NCI-H1092 treated with DMSO at 0.1 percent for 48 hours (cell line): ENCODE measurements at places on chromosomes 11 and 22.

DNA sequence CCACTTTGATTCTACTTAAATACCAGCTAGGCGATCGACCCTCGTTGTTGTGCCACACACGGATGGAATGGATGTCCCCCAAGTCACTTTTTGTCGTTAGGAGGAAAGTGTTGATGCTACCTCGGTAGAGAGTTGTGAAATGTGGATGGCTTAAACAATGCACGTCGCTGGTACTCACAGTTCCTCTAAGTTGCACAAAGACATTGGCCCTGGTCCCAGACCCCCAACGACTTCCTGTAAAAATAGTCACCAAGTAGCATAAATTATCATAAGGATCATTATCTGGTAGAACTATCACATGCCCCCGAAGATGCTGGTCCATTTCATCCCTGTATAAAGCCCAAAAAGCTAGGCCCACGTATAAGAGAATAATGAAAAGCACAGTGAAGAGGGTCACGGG, 3.8 kb downstream of the PKDREJ start:
- DNase-seq = no peak

GRCh38 chr11:72859126-72859525, 44.9 kb downstream of the ATG16L2 start:
- DNase-seq = no peak

GRCh38 chr22:49738566-49738965, 89.1 kb downstream of the BRD1 start:
- no peak for DNase-seq

GRCh38 chr11:60769811-60770210, 13.1 kb downstream of the MS4A15 start:
- DNase-seq = no peak

DNA sequence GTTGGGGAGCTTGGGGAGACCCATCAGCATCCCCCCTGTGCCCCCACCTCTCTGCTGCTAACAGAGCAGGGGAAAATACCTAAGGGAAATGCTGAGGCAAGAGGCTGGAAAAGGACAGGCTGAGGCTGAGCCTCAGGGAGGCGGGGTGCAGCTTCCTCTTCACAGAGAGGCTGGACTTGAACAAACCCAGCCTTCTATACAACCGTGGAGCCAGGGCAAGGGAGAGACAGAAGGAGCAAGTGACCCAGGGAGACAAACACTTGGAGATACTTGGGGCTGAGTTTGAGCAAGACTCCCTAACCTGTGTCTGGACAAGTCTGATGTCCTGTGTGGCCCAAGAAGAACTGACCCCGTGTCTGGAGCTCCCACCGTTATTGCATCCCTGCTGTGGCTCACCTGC, at the start of gene SLCO2B1:
SLCO2B1 (plus strand) TSS at position 229 of the 400 bp plus-strand sequence. CDS start 275 bp downstream, outside the sequence.
- DNase-seq = peak; percentile 32

DNA sequence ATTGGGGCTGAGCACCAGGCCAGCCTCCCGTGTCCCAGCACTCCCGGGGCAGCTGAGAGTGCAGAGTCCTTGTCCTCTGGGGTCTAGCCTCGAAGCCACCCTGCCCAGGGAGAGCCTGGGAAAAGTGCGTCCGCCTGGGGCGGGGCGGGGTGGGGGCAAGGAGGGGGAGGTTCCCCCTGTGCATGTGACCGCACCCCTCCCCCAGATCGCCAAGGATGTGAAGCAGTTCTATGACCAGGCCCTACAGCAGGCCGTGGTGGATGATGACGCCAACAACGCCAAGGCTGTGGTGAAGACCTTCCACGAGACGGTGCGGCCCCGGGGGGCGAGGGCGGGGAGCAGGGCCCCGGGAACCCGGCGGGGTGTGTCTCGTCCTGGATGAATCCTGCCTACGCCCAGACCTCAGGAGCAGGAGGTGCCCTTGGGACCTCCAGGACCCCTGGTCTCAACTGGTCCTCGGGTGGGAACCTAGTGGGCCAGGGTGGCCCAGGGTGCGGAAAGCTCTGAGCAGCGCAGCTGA, 5.3 kb upstream of the TSSC4 start:
- no peak for DNase-seq

GRCh38 chr22:39091126-39092081, 5.6 kb upstream of the APOBEC3H start:
- DNase-seq = no peak

- DNase-seq = no peak
Observed at GRCh38 chr11:126918556-126918955, 82.0 kb downstream of the KIRREL3 start.

- DNase-seq = no peak
Observed at GRCh38 chr11:72832301-72833082, 18.3 kb downstream of the ATG16L2 start.

- DNase-seq = no peak
Observed at GRCh38 chr11:57873196-57873911, 111.8 kb downstream of the CTNND1 start.

- no peak for DNase-seq
Observed at GRCh38 chr11:89612096-89612495, 98.0 kb upstream of the TRIM77 start.

DNA sequence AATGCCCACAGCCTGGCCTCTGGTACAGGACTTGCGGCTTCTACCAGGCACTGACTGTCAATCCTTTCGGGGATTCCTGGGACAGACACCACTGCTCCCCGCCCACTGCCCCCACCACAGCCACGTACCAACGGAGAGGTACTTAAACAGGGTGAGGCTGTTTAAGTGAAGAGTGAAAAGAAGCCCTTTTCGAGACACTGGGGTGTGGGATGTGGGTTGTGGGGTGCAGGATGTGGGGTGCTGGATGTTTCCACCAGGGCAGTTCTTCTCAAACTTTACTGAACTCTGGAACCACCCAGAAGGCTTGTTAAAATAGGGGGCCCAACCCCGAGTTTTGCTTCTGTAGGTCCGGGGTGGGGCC, 34.2 kb upstream of the PRR5 start:
- no peak for DNase-seq

DNA sequence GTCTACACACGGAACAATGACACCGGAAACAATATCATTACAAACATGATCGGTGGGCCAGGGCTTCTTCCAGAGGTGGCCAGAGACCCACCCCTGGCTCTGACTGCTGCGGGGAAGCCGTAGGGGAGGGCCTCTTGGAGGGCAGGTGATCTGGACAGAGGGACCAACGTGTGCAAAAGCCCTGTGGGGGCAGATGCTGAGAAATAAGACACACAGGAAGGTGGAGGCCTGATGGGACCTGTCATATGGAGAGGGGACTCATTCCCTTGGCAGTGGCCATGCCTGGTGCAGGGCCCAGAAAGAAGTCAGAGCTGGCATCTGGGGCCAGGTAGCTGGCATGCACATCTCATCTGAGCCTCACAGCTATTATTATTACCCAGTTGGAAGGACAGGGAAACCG, 1.1 kb downstream of the ALDH3B2 start:
- DNase-seq = no peak

DNA sequence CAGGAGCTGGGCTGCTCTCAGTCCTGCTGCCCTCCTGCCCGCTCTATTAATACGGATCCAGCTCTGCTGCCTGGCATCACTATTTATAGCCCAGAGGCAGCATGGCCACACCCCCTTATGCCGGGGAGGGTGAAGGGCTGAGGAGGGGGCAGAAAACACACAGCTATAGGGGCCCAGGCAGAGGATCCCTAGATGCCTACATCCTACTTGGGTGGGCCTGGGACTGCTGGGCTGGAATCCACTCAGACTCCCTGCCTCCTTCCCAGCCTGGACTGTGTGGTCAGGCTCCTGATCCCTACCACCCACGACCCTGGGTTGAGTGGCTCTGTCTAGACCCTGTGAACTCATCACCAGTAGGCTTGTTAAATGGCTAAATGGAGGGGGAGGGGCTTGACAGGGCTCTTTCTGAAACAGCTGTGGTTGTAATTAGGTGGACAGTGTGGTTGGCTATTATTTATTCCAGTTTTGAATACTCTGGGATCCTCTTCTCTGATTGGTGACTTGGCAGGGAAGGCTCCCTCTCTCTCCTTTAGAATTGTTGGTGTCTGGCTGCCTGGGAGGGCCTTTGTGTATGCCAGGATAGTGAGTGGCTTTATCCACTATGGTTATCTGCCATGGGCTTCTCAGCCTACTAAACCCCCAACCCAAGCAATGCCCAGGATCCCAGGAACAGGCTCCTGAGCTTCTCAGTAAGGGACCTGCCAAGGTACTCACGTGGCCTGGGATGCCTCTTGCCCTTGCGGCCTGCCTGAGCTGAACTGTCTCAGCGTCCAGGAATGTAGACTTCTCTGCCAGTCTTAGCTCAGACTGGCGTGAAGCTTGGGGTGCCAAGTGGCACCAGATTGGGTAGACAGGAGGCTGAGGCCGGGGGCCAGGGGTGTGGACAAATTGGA, 15.2 kb downstream of the PHLDB1 start:
- peak; percentile 25 for DNase-seq

DNA sequence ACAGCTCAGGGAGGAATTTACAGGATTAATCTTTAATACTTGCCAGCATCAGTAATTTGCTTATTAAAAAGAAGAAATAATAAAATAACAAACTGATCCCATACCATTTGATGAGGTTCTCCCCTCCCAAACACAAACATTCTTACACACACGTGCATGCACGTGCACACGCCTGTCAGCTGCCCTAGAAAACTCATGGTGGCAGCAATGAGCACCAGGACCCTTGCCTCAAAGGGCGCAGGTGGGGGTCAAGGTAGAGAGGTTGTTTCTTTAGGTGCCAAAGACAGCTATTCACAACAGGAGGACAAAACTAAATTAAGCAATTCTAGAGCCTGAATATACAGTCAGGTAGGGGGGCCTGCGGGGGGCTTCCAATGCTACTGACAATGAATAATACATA, 219.3 kb downstream of the BUD13 start:
- DNase-seq = no peak

DNA sequence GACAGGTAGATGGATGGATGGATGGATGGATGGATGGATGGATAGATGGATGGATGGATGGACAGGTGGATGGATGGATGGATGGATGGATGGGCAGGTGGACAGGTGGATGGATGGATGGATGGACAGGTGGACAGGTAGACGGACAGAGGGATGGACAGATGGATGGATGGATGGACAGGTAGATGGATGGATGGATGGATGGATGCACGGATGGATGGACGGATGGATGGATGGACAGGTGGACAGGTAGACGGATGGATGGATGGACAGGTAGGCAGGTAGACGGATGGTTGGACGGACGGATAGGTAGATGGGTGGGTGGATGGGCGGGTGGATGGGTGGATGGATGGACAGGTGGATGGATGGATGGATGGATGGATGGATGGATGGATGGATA, 24.3 kb downstream of the PDGFB start:
- DNase-seq = no peak

GRCh38 chr22:37953062-37953436, 352 bp downstream of the C22orf23 start:
- DNase-seq = no peak

GRCh38 chr11:16856022-16856471, 117.6 kb downstream of the C11orf58 start:
- DNase-seq = no peak

- DNase-seq = no peak
Observed at GRCh38 chr11:27553186-27553585, 46.6 kb upstream of the LIN7C start.

GRCh38 chr11:17277024-17277584, 565 bp downstream of the NUCB2 start:
- peak; percentile 76 for DNase-seq

DNA sequence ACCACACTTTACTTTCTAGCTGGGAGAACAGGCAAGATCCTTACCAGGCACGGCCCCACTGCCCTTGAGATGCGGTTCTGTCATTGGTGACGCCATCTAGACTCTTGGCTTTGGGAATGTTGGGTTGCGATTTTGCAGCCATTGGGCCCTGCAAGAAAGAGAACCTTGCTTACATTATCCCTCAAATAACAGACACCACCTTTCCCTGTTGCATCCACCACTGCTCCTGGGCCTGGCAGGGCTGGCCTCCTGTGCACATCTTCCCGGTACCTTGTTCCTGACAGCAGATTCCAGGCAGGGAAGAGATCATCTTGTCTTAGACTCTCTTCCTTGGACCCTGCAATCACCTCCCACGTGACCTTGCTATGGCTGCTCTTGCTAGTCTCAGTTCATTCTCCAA, 3.4 kb downstream of the DHCR7 start:
- no peak for DNase-seq

DNA sequence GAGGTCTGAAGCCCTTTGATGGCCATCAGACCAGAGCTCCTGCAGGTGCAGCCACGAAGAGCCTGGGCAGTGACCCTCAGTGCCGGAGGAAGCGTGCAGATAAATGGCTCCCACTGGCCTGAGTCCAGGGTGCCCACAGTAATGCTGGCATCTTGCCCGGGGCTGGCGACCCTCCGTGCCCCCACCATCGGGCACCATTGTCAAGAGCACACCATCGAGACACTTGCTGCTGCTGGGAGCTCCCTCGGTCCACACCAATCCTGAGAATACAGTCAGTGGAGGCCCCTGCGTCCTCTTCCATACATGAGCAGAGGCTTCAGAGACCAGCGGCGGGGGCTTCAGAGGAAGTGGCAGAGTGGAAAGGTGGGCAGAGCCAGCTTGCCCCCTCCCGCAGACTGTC, 1448.3 kb downstream of the BRD1 start:
- no peak for DNase-seq

DNA sequence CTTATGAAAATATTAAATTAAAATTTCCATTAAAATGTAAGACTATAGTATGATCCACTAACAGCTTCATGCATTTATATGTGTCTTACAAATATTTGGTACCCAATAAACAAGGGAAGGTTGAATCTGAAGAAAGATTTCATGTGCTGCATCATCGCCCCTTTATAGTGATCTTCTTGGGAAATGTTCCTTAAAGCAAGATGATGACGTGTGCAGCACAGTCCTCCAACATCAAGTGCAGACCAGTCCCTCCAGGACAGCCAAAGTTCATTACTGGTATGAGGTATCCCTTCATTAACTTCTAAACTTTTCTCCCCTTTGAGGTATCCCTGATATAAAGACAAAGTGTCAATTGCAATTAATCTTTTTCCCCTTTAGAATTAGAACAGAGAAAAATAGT, 567.0 kb downstream of the METTL15 start:
- DNase-seq = no peak

- no peak for DNase-seq
Observed at GRCh38 chr11:27904358-27905055, 203.4 kb downstream of the KIF18A start.

- DNase-seq = no peak
Observed at GRCh38 chr11:14789879-14790484, 102.0 kb downstream of the CYP2R1 start.

GRCh38 chr11:44475114-44475686, 90.3 kb upstream of the CD82 start:
- no peak for DNase-seq

GRCh38 chr22:37802310-37803194, 5.2 kb upstream of the GCAT start:
- DNase-seq = peak; percentile 74

- peak; percentile 67 for DNase-seq
Observed at GRCh38 chr11:117781627-117782026, 15.4 kb downstream of the DSCAML1 start.
